Large intestine (tissue), 12 donors: ENCODE measurements at places on chromosomes 5 and 9. TPM values are rescaled to one million over a fixed set of nuclear protein-coding genes. Genes with fewer than 3 reads are reported as not detected.

The FGD3 gene
- 7.2 TPM for polyA plus RNA-seq

The COL15A1 gene
- 19.7 TPM for polyA plus RNA-seq

The ESM1 gene
- polyA plus RNA-seq = 2.9 TPM

The RNF183 gene
- polyA plus RNA-seq = 0.91 TPM

The POLR1E gene
- 17.4 TPM for polyA plus RNA-seq

The SLCO6A1 gene
- polyA plus RNA-seq = 0.13 TPM

The STK10 gene
- 10.6 TPM for polyA plus RNA-seq

The CDO1 gene
- polyA plus RNA-seq = 5.7 TPM

The PCDHGB2 gene
- 1.0 TPM for polyA plus RNA-seq

DNA sequence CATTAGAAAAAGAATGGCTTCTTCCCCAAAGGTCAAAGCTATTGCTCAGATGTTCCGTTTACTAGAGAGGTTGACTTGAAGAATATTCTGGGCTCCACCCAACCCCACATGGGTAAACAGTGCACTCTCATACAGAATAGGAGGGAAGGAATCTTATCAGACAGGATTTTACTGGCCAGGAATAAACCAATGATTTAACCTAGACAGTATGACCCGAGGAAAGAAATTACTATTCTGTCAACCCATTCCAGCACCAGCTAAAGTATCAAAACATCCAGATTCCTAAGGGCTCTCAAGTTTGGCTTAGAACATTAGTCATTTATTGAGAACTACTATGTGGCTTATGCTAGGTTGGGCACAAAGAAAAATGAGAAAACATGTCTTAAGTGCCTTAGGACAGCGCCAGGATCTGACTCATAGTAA lies 493.6 kb upstream of the KLF4 start:
- DNase-seq = no peak

GRCh38 chr9:93612796-93613154 lies 36.4 kb downstream of the PHF2 start:
- DNase-seq = no peak

DNA sequence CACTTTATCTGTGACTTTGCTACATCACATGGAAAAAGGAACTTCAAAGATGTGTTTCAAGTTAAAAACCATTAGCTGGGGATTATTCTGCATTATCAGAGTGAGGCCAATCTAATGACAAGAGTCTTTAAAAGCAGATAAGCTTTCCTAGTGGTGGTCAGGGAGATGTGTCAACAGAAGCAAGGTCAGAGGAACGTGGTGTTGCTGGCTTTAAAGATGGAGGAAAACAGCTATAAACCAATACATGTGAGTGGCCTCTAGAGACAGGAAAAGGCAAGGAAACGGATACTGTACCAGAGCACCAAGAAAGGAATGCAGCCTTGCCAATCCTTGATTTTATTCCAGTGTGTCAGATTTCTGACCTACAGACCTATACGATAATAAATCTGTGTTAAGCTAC lies 204.2 kb downstream of the TAF11L14 start:
- no peak for DNase-seq

DNA sequence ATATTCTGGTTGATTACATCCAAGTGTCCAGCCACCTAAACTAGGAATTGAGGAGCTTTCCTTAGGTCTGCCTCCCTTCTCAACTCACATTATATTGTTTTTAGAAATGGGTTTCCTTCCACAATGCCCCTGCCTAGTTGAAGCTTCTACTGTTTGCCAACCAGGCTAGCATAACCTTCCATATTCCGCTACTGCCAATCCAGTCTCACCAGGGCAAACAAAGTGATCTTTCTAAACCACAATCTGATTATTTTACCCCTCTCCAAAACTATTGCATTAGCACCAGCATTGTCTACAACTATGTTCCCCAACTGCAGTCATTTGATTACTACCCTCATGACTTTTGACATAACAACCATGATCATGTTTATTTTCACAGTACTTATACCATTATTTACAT lies 115.8 kb upstream of the RASEF start:
- no peak for DNase-seq

GRCh38 chr9:12604164-12604821 lies 88.9 kb upstream of the TYRP1 start:
- DNase-seq = no peak

GRCh38 chr9:91995000-91995655 lies 45.1 kb upstream of the ROR2 start:
- DNase-seq = no peak

- DNase-seq = no peak
Observed at GRCh38 chr5:154309371-154309745, 118.8 kb downstream of the GALNT10 start.

DNA sequence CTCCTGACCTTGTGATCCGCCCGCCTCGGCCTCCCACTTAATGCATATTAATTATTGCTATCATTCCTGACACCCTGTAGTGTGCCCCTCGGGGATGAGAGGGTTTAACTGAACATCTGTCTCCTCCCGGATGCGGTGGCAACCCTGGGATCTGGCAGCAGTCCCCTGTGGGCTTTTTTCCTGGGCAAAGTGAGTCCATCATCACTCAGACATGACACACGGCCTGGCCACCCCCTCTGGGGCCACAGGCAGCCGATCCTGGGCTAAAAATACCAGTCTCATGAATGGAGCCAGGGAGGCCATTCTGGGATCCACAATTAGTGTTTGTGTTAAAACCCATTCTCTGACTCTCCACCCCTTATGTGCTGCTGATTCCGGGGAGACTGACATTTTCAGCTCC lies 161.2 kb downstream of the RGS3 start:
- DNase-seq = no peak

GRCh38 chr5:13572163-13572562 lies 372.3 kb downstream of the DNAH5 start:
- no peak for DNase-seq

- no peak for DNase-seq
Observed at GRCh38 chr9:114864471-114864870, 58.6 kb upstream of the TNFSF15 start.

DNA sequence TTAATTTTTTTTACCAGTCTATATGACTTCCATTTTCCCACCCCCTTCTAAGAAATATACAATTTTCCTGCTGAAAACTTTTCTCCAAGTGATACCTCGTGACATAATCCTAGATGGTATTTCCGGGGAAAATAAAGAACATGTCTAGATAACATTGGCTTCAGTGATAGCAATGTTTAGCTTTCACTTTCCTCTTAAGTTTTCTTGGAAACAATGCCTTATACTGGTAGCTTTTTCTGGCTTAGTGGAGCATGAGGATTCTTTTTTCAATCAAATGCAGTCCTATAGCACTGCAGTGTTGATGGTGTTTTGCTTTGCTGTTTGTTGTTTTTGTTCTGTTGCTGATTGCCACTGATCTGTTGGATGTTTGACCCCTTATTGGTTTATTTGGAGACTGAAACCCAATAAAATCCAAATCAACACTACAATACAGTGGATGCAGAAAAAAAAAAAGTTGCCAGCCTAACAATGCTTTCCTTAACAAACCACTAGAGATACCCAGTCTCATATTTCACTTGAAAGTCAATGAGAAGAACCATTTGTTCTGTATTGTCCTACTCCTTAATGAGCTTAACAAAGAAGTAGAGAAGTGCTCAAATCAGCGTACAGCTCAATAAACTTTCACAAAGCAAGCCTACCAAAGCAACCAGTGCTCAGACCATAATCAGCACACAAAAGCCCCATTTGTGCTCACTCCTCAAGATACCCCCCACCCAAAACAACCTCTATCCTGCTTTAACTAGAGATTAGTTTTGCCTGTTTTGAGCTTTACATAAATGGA lies 74.2 kb upstream of the GRAMD2B start:
- no peak for DNase-seq

DNA sequence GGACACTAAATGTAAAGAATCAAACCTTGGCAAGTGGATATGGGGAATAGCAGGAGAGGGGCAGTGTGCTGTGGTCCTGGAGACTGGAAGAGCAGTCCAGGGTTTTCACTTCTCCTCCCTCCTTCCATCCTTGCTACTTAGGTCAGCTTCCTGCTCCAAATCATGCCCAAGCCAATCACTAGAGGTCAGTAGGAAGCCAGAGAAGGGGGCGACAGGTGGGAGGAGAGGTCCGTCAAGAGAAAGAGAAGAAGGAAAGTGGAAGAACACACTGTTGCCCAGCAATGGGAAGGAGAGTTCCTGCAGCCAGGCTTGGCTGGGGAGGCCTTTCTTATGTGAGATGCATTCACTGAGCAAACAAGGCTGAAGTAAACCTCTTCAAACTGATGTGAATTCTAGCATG lies 289.6 kb downstream of the DTWD2 start:
- DNase-seq = no peak

- no peak for DNase-seq
Observed at GRCh38 chr5:109880907-109881685, 191.4 kb downstream of the MAN2A1 start.

DNA sequence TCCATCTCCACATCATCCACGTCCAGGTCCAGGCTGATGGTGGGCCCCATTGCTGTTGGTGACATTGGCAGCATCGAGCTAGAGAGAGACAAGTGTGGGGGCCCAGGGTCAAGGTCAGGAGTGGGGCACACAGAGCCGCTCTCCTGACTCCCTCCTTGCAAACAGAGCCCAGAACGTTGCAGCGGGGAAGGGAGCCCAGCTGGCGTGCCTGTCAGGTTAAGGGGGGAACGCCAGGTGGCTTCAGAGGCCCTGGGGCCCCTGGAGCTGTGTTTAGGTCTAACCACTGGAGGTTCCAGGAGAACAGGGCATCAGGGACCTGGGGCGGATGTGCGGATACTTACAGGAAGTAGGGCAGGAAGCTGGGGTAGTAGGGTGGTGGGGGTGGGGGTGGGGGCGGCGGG lies 7.5 kb downstream of the RNF44 start:
- DNase-seq = no peak

GRCh38 chr5:127451096-127451495 lies 66.3 kb upstream of the PRRC1 start:
- no peak for DNase-seq

DNA sequence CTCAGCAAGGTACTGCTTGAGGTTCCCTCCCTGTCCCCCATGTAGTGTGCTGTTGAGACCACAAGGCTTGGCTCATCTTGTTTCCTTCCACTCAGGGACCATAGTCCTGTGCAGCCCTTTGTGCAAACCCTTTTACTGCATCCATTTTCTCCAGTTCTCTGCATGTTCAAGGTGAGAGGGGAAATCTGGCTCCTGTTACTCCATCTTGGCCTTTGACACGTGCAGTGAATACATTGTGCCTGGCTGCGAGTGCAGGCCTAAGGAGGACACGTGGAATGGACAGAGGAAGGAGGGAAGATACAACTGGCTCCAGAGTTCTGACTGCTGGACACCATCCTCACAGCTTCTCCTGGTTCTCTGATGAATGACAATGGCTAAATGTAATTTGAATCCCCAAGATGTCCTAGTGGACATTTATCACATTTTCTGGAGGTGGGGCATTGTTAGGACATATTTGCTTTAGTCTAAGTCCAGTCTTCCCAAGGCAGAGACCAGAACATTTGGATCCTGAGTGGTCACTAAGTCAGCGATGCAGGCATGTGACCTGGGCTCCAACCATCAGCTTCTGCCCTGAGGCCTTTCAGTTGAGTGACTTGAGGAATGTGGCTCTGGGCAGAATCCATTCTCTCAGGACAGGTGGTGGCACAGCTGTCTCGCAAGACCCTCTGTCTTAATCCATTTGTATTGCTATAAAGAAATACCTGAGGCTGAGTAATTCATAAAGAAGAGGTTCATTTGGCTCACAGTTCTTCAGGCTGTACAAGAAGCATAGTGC lies 189.0 kb upstream of the DAP start:
- no peak for DNase-seq

DNA sequence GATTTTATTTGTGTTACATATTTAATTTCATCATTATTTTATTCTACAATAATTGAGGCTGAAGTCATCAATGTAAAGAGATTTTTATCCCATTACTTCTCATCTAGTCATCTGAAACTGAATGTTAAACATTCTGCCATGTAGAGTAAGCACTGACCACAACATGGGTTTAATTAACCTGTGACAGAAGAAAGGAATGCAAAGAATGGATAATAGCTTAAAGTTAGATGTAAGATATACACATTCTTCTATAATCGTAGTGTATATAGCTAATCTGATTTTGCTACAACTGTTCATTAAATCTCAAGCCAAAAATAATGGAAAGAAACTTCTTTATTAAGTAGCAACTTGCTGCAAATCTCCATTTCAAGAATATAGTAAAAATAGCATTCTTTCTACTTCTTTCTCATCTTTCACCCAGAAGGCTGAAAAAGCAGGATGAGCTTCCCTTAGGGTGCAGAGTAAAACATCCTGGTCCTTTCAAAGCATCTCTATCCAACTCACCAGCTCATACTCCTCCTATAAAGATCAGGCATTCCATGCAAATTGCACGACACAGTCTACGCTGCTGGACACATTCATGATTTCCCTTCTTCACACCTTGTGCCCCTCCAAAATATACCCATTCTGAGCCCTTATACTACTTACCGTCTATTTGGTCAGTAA lies 115.2 kb downstream of the EFNA5 start:
- no peak for DNase-seq

DNA sequence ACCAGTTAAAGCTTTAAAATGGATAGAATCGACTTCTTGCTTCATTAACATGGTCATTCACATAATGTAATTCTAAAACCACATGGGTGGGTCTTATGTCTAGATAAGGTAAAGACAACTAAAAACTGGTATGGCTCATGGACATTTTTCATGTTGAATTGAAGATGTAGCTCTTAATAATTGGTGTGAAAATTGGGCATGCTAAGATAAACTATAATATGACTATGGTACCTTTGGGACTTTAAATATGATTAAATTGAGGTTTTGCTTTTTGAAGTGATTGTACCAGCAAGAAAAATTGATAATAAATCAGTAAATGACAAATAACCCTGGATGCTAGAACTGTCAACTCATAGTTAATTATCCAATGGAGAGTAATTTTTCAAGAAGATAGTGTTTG lies 710.7 kb upstream of the PTPRD start:
- no peak for DNase-seq

DNA sequence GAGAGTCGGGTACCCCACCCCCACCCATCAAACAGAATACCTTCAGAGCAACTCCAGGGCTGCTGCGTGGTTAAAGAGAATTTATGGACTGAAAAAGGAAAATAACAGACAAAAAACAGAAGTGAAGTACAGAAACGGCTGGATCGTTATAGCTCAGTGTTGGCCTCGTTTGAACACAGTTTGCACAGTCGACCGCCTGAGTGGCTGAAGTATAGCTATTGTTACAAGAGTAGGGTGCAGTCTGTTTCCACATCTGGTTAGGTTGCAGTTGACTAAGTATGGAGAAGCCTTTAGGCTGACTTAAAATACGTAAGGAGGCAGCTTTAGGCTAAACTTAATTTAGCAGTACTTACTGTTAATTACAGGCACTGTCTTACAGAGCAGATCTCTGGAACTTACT lies 121.2 kb downstream of the GCNT1 start:
- DNase-seq = no peak

GRCh38 chr9:131856105-131856504 lies 116.2 kb upstream of the RAPGEF1 start:
- no peak for DNase-seq

GRCh38 chr5:72210888-72211678 lies 103.8 kb downstream of the MAP1B start:
- DNase-seq = no peak

- no peak for DNase-seq
Observed at GRCh38 chr5:140322751-140323731, 20.1 kb upstream of the PFDN1 start.
